ENCODE measurements at places on chromosomes 3 and 15.

DNA sequence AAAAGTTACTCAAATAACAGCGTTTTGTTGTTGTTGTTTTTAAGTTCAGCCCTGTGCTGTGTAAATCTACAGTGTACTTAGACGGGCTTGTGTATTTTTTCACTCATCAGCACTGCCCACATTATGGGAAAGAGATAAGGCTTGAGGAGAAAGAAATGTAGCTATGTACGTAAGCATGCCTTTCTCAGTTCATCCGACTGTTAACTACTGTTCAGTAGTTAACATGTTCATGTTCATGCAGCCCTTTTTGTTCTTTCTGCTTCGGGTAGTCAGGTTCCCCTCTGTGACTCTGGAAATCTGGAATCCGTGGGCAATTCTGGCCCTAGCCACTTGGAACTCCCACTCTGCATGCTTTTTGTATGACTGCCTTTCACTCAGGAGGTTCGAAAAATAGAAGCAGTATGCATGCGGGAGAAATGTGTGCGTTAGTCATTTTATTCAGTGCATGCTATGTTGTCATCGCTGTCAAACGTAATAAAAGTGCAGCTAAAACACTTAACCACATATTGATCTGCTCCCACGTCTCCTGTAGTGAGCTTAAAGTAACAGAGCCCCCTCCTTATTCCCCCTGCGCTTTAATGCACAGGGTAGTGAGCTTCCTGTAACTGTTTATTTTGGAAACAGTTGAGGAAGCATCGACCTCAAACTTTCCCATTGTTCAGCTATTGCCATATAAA lies 283.1 kb upstream of the NR2F2 start:
- DNase-seq, result no peak

- DNase-seq, result no peak
These were observed 27.6 kb upstream of the ULK4 start for GRCh38 chr3:41989518-41989917.

GRCh38 chr3:126834596-126835471 lies 130.8 kb downstream of the CHCHD6 start:
- DNase-seq, result no peak

DNA sequence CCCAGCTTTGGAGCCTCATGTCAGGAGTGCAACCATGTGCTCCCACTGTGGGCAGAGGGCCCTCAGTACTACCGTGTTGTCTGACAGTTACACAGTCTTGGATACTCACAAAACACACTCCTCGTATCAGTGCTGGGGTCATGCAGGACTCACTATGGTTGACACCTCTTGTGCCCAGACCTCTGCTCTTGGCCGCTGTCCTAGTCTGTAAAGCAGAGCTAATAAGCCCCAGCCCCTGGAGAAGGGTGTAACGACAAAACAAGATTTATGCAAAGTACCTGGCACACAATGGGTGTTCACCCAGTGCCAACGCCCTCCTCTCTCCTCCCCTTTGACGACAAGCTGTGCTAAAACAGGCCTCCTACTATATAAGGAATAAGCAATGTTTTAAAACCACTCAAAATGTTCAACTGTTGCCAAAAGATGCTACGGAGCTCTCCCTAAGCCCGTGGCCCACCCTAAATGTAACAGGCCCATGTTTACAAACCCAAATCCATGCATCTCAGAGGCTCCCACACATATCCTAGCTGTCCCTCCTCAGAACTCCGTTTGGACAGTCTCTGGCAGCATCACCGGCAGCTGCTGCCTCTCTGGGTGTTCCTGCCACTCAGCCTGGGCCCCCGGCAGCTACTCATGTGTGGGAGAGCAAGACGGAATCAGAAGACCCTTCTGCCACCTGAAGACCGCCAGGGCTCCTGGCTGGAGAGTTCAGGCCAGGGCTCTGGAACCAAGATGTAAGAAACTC lies 65.8 kb downstream of the MRPL46 start:
- DNase-seq, result no peak

DNA sequence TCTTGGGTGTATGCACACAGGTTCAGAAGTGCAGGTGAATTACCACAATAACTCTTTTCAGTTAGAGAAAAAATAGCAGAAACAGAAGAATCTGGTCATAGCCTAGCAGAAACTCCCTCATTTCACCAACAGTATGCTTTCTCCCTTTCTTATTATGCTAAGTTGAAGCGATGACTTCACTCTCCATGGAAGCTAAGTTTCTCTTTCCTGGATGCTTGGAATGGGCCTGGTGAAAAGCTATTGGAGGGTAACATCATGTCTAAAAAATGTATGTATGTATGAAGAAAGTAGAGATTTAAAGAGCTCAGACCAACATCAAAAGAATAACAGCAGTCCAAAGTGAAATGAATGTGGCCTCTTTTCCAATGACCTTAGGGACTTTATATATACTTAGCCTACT lies 145.5 kb downstream of the TIGIT start:
- DNase-seq, result no peak

DNA sequence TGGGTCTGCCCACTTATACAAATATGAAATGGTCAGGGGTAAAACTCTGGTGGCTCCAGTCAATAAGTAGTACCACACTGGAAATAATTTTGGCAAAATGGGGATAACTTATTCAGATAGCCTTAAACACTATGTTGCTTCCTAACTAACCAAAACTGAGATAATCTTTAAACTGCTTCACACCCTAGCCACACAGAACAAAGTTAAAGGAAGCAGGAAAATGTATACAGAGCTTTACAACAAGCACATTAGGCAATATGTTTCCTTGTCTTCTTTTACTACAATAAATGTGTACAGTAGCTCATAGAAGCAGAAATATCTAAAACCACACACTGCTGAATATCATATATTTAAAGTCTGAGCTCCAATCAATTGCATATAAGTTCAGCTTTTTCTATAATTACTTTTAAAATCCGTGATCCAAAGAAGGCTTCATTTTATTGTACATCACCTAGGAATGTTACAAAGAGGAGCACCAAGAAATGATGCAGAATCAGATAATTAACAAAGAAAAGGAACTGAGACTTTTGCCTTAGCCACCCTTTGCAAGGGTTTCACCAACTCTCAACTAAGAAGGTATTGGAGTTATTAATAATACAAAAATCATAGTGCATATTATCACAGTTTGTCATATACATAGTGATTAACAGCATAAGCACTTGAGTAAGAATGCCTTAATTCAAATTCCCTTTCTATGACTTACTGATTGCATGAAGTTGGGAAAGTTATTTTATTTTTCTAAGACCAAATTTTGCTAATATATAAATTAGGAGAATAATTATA lies 9.2 kb upstream of the SSR3 start:
- DNase-seq, result no peak

DNA sequence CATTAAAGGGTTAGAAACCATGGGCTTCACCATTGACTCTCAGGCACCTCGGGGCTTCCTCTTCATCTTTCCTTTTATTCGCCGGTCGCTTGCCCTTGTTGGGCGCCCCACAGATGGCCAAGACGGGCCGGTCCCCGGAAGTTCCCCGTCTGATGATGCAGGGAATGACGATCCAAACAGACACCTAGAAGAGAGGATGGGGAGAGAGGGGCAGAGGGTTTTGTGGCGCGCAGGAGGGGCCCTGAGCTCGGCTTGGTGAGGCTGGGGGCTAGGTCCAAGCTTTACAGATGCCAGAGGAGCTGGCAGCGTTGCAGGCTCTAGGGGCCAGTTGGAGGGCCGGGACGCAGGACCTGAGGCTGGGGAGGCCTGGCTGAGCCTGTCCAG lies 532 bp upstream of the ESYT3 start:
- DNase-seq, result no peak

DNA sequence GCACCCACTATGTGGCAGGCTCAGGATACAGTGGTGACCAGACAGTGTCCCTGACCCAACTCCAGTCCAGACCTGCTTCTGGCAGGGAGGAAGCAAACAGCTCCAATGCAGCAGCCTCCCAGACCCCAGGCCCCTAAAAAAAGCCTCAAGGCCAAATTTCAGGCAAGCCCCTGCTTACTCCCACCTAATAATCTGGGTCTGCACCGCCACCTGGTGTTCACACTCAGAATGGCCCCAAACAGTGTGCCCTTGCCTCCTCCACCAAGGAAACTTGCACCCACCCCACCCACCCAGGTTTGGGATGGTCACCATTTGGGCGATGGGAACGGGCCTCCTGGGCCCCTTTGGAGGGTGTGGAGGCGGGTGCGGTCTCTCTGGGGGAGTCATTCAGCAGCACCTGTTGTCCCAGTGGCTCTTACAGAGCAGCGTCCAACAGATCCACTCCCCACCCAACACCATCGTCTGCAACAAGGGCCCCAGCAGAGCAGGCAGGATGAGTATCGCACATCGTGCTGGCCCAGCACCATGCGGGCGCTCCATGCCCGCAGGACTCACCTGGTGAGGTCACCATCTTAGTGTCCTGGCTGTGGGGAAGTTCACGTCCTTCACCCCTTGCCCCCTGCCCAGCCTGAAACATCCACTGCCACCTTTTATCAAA lies 17.3 kb downstream of the C3orf18 start:
- DNase-seq, result peak; percentile 46

DNA sequence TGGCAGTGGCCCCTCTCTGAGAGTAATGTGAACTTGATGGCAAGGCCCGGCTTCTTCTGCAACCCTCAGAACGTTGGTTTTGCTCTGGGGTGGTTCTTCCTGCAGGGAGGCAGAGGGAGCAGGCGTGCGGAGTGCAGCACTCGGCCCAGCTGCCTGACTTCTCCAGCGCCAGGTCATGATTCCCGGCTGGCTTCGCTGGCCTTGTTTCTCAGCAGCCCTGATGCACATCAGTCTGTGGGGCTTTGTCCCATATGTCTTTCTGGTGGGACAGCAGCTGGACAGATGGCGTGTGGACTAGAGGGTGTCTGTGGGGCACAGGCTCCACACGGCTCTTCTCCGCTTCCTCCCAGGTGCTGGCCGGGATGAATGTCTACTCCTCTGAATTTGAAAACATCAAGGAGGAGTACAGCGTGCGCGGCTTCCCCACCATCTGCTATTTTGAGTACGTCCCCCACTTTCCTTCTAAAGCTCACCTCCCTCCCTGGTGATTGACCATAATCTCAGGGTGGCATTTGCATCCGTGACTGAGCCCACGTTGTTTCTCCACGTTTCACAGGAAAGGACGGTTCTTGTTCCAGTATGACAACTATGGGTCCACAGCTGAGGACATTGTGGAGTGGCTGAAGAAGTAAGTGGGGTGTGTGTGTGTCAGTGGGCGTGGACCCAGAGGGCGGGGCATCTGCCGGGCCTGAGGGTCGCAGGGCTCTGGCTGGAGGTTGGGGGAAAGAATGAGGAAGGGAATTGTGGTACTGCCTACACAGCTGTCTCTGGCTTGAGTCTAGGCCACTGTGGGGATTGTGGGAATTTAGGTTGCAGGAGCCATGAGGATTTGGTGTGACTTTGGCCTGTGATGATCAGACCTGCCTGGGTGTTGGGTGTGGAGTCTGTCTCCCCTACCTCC lies 57.1 kb downstream of the PDIA5 start:
- DNase-seq, result no peak

GRCh38 chr15:71341811-71342550 lies 226.7 kb downstream of the THSD4 start:
- DNase-seq, result no peak

DNA sequence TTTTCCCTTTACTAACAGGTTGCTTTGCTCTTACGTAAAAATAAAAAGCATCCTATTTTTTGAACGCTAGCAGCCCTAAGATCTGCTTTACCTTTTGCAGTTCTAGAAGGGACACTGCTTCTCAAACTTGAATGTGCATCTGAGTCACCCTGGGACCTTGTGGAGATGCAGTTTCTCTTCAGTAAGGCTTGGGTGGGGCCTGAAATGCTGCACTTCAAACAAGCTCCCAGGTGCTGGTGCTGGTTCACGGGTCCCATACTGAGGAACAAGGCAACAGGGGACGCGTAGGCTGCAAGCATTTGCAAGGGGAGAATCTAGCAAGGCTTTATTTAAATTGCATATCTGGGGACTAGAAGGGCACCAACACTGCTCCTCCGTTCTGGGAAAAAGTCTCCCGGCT lies 30.0 kb downstream of the MB21D2 start:
- DNase-seq, result no peak

- no peak for DNase-seq
These were observed 5.3 kb downstream of the CHST2 start for GRCh38 chr3:143124601-143125520.

DNA sequence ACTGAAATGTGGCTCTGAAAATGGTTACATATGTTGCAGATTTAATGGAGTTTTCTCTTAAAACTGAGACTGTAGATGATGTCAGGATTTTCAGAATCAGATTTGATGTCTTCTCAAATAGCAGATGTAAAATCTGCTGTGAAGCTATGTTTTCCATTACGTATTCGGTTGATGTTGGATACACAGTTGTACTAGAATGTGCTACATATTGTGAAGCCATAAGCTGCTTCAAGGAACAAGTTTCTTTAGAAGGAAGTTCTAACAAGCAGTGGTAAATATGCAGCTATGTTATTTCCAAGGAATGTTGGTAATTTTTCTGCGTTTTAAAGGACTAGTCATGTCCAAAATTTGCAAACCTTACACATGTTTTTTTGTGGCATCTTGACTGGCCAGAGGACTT lies 197.7 kb downstream of the RBMS3 start:
- no peak for DNase-seq

GRCh38 chr15:78914027-78914764 lies 30.6 kb downstream of the CTSH start:
- DNase-seq, result no peak

GRCh38 chr3:102532901-102533300 lies 98.1 kb downstream of the ZPLD1 start:
- DNase-seq, result no peak

DNA sequence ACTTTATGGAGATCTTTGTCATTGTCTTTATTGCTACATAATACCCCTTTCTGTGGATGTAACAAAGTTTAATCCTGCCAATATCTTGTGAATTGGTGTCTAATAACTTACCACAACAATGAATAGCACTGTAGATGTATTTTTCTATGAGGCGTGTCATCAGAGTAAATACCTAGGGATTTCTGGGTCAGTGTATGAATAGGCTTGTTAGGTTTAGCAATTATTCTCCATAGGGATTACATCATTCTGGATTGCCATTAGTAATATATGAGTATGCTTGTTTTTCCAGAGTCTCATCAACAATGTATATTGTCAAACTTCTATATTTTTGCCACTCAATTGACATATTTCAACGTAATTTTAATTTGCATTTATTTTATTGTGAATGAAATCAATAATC lies 67.9 kb downstream of the UNC13C start:
- no peak for DNase-seq

- no peak for DNase-seq
These were observed 22.5 kb upstream of the SRGAP3 start for GRCh38 chr3:9271903-9272302.

Measured in NCI-H1092 treated with DMSO at 0.1 percent for 48 hours (cell line).